LNCaP clone FGC (cell line): ENCODE measurements at places on chromosomes 7 and 10.

DNA sequence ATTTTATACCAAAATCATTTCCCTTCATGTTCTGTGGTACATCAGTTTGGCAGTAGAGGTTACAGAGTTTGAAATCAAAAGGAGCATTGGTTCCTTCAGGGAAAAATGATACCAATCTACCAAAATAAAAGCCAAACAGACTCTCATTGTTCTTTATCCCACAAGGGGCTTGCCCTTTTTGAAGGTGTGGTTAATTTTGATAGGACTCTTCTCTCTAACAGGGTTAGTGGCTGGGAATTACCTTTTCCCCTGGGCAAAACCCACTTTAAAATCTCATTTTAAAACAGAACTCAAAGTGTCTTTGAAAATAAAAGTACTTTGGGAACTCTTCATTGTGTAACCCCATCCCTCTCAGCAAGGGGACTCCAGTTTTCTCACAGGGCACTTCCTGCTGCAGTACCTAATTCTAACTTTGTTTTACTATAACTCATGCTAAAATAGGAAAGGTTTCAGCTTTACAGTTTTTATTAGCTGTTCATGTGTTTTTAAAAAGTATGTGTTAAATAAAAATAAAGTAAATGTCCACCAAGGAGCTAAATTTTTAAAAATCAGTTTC, 30.6 kb downstream of the SMNDC1 start:
- no peak for DNase-seq

- DNase-seq = no peak
These were observed 123.8 kb upstream of the RET start for GRCh38 chr10:42952931-42953683.

DNA sequence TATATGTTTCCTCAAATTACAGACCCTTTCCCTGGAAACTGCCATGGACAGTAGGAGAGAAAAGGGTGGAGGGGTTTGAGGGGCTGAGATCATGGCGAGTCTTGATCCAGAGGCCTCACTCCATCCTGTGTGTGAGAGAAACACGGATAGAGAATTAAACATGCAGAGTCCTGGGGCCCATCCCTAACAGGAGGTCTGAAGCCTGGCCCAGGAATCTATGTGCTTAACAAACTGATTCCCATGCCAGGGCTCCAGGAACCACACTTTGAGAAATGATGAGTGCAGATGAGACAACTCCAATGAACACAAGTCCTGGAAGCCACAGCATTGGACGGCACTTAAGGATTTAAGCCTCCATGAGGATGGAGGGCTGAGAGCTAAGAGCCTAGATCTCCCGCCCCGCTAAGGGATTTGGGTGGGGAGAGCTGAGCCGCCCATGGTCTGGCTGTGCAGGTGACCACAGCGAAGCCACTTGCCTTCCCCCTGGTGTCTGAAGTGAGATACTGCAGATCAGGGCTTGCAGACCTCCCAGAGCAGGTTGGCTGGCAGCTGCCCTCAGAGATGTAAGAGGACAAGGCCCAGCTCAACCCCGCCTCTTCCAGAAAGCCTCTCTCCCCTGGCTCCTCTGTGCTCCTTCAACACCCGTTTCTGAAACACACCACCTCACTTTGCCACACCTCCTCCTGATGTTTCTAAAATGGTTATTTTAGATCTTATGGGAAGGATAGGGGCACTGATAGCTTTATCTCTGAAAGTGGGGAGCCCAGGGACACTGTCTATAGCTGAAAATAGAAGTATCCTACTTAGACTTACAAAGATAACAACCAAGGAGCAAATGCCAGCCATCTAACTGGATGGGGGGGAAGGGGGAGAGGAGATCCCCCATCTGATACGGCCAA, 24.8 kb upstream of the EIF5AL1 start:
- DNase-seq = peak; percentile 36

- no peak for DNase-seq
These were observed 220.5 kb upstream of the HGF start for GRCh38 chr7:81990395-81990794.

- no peak for DNase-seq
These were observed 44.4 kb upstream of the TOMM7 start for GRCh38 chr7:22867003-22867402.

DNA sequence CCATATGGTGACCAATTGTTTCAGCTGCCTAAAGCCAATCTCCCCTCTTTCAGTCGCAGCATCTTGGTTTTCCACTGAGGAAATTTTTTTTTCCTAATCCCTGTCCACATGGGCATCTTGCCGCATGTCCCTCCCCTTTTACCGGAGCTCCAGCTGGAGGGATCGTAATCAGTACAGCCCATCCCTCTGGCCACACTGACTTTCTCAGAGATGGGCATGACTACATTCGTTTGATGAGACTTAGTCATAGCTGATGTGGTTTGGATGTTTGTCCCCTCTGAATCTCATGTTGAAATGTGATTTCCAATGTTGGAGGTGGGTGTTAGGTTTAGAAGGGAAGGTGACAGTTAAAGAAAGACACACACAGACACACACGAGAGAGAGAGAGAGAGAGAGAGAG, 186.8 kb upstream of the CXCL12 start:
- DNase-seq = no peak

DNA sequence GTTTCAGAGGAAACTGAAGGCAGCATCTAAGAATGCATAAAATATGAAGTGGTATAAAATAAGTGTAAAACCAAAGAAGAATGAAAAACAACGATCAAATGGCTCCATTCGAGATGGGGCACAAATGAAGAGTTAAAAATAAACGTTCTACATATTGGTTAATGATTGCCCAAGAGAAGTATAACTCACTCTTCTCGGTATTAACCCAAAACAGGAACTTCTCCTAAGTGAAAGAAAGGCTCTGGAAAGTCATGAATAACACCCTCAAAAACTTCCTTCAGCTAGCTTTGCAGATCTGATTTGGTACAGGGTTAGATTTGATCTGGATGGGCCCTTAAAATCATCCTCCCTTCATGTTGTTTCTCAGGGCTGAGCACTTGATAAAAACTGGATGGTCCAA, 94.3 kb upstream of the ADO start:
- DNase-seq = no peak

- DNase-seq = no peak
These were observed 75.6 kb downstream of the MYOF start for GRCh38 chr10:93406364-93407145.

DNA sequence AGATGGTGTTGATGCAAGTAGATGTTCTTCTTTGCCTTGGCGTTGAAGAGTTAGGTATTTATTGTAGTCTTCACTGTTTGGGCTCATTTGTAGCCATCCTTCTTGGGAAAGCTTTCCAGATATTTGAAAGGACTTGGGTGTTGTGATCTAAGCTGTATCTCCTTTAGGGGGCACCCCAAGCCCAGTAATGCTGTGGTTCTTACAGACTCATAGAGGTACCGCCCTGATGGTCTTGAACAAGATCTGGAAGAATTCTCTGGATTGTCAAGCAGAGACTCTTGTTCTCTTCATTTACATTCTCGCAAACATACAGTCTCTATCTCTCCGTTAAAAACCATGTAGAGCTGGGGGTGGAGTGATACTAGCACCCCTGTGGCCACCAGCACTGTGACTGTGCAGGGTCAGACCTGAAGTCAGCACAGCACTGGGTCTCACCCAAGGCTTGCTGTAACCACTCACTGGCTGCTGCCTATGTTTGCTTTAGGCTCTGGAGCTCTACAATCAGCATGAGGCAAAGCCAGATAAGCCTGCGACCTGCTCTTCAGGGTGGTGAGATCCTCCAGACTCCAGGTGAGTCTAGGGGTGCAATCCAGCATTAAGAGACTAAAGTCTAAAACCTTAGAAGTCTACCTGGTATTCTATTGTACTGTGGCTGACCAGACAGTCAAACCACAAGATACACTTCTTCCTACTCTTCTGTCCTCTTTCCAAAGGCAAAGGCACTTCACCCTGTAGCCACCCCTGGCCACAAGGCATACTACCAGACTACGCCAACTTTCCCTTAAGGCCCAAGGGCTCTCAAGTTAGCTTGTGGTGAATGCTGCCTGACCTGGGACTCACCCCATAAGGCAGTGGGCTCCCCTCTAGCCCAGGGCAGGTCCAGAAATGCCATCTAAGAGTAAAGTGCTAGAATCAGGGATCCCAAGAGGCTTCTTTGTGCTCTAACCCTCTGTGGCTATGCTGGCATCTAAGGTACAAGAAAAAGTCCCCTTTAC, 209.7 kb upstream of the TMEM196 start:
- DNase-seq = no peak

DNA sequence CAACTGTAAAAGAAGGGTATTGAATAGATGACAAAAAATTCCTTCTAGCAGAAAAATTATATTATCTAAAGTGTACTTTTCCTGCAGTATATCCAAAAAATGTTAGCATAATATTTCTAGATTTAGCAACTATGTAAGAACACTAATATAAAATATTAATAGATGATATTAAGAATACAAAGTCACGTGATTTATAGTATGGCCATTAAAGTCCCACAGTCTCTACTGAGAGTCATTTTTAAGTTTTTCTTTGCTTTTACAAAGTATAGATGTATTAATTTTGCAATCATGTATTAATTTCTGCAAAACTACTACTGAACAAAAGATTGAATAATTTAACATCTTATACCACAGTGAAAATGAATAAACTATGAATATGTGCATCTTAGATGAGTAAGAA, 94.9 kb downstream of the ZWINT start:
- DNase-seq = no peak

DNA sequence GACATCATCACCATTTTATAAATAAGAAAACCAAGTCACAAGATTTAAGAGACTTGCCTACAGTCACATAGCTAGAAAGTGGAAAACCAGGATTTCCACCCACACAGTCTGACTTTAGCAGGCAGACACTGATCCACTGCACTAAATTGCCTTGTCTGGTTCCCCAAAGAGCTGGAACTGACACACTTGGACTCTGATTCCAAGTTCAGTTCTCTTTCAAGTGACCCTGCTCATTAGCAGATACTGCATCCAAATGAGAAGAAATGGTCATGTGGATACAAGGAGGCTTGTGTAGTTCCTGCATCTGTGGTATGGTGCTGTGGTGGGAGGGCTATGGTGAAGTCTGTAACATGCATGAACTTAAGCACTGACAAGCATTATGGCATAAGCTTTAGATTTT, 180.1 kb upstream of the MKLN1 start:
- DNase-seq = no peak

- no peak for DNase-seq
These were observed 128.7 kb downstream of the INSYN2A start for GRCh38 chr10:127067542-127068194.

DNA sequence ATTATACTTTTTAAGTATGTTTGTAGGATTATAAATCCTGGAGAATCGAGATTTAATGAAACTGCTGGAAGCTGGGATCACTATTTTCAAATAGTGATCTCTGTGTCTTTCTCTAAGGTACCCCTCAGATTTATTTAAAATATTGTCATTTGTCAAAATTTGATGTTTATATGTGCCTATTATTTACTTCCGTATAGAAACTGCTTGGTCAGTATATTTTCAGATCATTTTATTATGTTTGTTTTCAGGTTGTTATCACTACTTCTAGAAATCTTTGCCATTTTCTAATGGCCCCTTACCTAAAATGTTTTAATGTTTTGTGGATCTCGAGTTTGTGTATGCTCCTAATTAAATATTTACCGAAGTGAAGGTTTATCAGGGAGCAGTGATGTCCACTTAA, 183.7 kb downstream of the SND1 start:
- DNase-seq = no peak

GRCh38 chr10:11014671-11015445, 2.8 kb upstream of the CELF2 start:
- no peak for DNase-seq

GRCh38 chr7:106220307-106220706, 64.5 kb downstream of the NAMPT start:
- peak; percentile 45 for DNase-seq

- DNase-seq = no peak
These were observed 186.2 kb upstream of the MTPN start for GRCh38 chr7:136163340-136163801.

DNA sequence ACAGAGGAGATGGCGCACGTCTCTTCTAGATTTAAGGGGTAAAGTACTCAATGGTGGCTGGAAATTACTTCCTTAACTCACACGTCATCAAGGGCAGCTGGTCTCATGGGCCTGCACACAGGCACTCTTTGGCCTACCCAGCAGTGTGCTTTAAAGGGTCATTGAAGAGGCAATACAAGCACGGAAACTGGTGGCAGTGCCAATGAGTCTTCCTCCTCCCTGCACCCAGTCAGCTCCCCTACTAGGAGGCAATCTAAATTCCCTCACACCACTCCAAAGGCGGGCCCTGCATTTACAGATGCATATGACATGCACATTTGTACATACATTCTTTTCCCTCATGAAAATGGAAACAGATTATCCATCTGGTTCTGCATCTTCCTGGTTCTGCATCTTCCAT, 47.4 kb downstream of the PPIF start:
- no peak for DNase-seq

- DNase-seq = peak; percentile 97
These were observed 41.6 kb downstream of the DNAJB9 start for GRCh38 chr7:108611268-108611667.

DNA sequence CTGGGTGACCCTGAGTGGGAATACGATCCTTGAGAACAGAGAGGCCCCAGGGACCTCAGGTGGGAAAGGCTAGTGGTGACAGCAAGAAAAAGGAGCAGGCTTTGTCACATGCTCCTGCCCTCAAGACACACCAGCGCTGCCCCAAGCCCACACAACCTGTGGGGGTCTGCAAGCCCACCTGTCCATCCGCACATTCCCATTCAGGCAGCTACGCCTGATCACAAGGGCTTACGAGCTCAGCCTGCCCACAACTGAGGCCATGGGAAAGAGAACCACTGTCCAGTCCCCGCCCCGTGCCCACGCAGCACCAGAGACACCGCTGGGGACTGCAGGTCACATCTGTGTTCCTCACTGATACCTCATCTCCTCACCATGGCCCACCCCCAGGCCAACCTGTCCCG, 26.7 kb downstream of the EBF3 start:
- no peak for DNase-seq

GRCh38 chr10:113651021-113651420, 12.8 kb downstream of the NRAP start:
- no peak for DNase-seq

DNA sequence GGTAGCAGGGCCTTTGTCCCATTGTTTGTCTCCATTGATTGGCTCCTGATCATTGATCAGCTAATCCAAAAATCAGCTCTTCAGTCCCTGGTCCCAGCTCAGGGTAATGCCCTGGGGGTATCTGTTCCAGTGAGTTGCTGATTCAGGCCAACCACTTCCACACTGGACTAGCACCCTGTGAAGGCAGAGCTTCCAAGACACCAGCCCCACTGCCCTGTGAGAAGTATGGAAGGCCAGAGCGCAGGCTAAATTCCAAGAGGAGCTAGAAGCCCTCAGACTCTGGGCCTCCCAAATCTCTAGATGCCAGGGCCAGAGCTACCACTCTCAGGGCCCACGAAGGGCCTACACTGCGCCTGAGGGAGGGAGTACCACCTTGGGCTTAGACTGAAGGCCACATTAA, 10.4 kb downstream of the TMEM72 start:
- DNase-seq = no peak

GRCh38 chr10:119355930-119356329, 148.6 kb downstream of the GRK5 start:
- no peak for DNase-seq
